ENCODE measurements at places on chromosomes 1 and 21. TPM values are rescaled to one million over a fixed set of nuclear protein-coding genes. Genes with fewer than 3 reads are reported as not detected.

The MYCL gene
- 1.4 TPM for total RNA-seq

The SLC35F3 gene
- 4.1 TPM for total RNA-seq

The CCDC185 gene
- not detected for total RNA-seq

The OSCP1 gene
- total RNA-seq, result 6.5 TPM

The CATSPERE gene
- total RNA-seq, result not detected

The OR2T11 gene
- not detected for total RNA-seq

The NR0B2 gene
- total RNA-seq, result not detected

The SH2D2A gene
- 2.1 TPM for total RNA-seq

The KIF26B gene
- total RNA-seq, result 0.16 TPM

The GPR37L1 gene
- total RNA-seq, result 0.14 TPM

The CFHR3 gene
- 0.10 TPM for total RNA-seq

The SLC44A3 gene
- total RNA-seq, result 1.8 TPM

The CHIA gene
- total RNA-seq, result not detected

The MTF2 gene
- total RNA-seq, result 17.1 TPM

The TNFRSF4 gene
- total RNA-seq, result not detected

The TTC34 gene
- total RNA-seq, result 0.05 TPM

The CAMSAP2 gene
- 20.9 TPM for total RNA-seq

The KCNE1 gene
- total RNA-seq, result not detected

The SLC45A1 gene
- 3.0 TPM for total RNA-seq

The MIXL1 gene
- not detected for total RNA-seq

The DCST2 gene
- total RNA-seq, result 0.50 TPM

The CNIH3 gene
- total RNA-seq, result 0.57 TPM

The TMEM52 gene
- 0.39 TPM for total RNA-seq

The FABP3 gene
- total RNA-seq, result not detected

The ZBED6 gene
- total RNA-seq, result 3.3 TPM

The MX1 gene
- 1.9 TPM for total RNA-seq

The SF3B4 gene
- total RNA-seq, result 136 TPM

The PLCH2 gene
- 0.19 TPM for total RNA-seq

The FAM3B gene
- total RNA-seq, result not detected

The CD1D gene
- not detected for total RNA-seq

The BMP8B gene
- total RNA-seq, result 4.3 TPM

The HIVEP3 gene
- total RNA-seq, result 2.8 TPM

The C1orf216 gene
- total RNA-seq, result 14.7 TPM

The CFAP141 gene
- total RNA-seq, result not detected

The TMCO2 gene
- not detected for total RNA-seq

The UTS2 gene
- not detected for total RNA-seq

The ZNF281 gene
- 32.4 TPM for total RNA-seq

The PAPPA2 gene
- total RNA-seq, result not detected

The TAF1A gene
- total RNA-seq, result 12.8 TPM

The PKLR gene
- not detected for total RNA-seq

The LCE3D gene
- total RNA-seq, result 1.3 TPM

The PGLYRP4 gene
- total RNA-seq, result not detected

The TFAP2E gene
- 0.55 TPM for total RNA-seq

The RHD gene
- total RNA-seq, result not detected

The GPR153 gene
- 1.1 TPM for total RNA-seq

The OR14K1 gene
- not detected for total RNA-seq

The PLPPR5 gene
- not detected for total RNA-seq

The TNFSF4 gene
- not detected for total RNA-seq

The PLOD1 gene
- 78.9 TPM for total RNA-seq

The CRNN gene
- total RNA-seq, result not detected

The ELAPOR1 gene
- total RNA-seq, result 0.51 TPM

The ETNK2 gene
- total RNA-seq, result 3.4 TPM

The COL6A2 gene
- 17.7 TPM for total RNA-seq

The SLC22A15 gene
- 0.72 TPM for total RNA-seq

The LCE1D gene
- total RNA-seq, result not detected

The HRNR gene
- total RNA-seq, result not detected

The CYP4Z1 gene
- not detected for total RNA-seq

The BSND gene
- total RNA-seq, result not detected
